ENCODE measurements at places on chromosomes 5 and 9. TPM values are rescaled to one million over a fixed set of nuclear protein-coding genes. Genes with fewer than 3 reads are reported as not detected.

AHRR gene
- 1.5 TPM for total RNA-seq

NMUR2 gene
- total RNA-seq, result not detected

CKMT2 gene
- total RNA-seq, result not detected

GPR151 gene
- not detected for total RNA-seq

NLN gene
- total RNA-seq, result 4.9 TPM

DNA sequence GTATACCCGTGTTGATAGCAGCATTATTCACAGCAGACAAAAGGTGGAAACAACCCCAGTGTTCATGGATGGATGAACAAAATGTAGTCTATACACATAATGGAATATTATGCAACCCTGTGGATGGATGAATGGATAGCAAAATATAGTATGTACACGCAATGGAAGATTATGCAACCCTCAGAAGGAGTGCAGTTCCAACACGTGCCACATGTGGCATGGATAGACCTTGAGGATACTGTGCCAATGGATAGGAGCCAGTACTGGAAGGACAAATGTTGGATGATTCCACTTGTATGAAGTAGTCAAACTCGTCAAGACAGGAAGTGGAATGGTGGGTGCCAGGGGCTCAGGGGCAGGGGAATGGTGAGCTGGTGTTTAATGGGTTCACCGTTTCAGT is 44.9 kb downstream of the PLEKHG4B start:
- DNase-seq, result no peak
- H3K4me1 ChIP-seq, result no peaks in the 10 kb centered on the region
- H3K27me3 ChIP-seq, result no peaks in the 10 kb centered on the region

GRCh38 chr5:107294211-107294550 is 376.6 kb downstream of the EFNA5 start:
- no peak for DNase-seq
- no peaks in the 10 kb centered on the region for H3K27me3 ChIP-seq
- H3K4me1 ChIP-seq, result no peaks in the 10 kb centered on the region
- no peaks in the 10 kb centered on the region for H3K36me3 ChIP-seq

DNA sequence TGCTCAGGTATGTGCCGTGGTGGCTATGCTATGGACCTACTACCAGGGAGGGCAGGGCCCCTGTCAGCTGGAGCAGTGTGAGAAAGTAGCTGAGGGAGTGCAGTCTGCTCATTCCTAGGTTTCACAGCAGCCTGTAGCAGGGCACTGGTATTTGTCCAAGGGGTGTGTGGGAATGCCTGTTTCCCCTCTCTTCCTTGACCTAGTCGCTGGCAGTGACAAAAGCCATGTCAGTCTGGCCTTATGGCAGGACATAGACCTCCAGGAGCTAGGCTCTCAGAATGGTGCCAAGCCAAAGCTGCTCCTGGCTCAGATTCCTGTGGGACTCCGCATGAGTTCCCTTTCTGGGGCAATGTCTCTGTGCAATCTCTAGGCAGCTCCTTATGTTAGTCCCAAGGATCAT is 253.9 kb upstream of the TYRP1 start:
- H3K27ac ChIP-seq, result no peak overlapping the region
- no peak overlapping the region for H3K4me3 ChIP-seq
- H3K36me3 ChIP-seq, result no peaks in the 10 kb centered on the region
- DNase-seq, result no peak
- no peaks in the 10 kb centered on the region for H3K27me3 ChIP-seq

- H3K4me3 ChIP-seq, result no peak overlapping the region
- no peaks in the 10 kb centered on the region for H3K27me3 ChIP-seq
- H3K27ac ChIP-seq, result no peak overlapping the region
- H3K4me1 ChIP-seq, result peaks cover 5% of the 10 kb centered on the region
- no peaks in the 10 kb centered on the region for H3K36me3 ChIP-seq
- no peak for DNase-seq
These were observed 2.1 kb upstream of the GLIS3 start for GRCh38 chr9:4301971-4302427.

DNA sequence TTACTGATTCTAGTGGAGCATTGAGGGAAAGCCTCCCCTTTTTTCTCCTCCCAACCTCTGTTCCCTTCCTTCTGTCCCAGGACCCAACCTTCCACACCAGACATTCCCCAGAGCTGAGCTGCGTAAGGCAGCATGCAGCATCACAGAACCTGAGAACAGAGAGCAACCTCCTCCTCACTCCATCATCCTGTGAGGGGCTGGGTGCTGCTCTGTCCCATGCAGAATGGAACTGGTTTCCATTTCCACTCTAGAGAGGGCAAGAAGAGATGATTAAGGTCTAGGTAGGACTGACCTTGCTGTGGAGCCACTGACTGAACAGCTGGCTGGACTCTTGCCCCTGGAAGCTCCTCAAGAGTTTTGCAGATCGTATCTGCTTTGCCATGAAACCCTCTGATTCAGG is 30.1 kb upstream of the IL7R start:
- no peak overlapping the region for H3K27ac ChIP-seq
- H3K4me3 ChIP-seq, result no peak overlapping the region
- DNase-seq, result no peak
- no peaks in the 10 kb centered on the region for H3K27me3 ChIP-seq
- H3K4me1 ChIP-seq, result no peaks in the 10 kb centered on the region

- H3K4me3 ChIP-seq, result no peak overlapping the region
- no peak for DNase-seq
- no peaks in the 10 kb centered on the region for H3K36me3 ChIP-seq
- H3K27ac ChIP-seq, result no peak overlapping the region
- no peaks in the 10 kb centered on the region for H3K27me3 ChIP-seq
- no peaks in the 10 kb centered on the region for H3K4me1 ChIP-seq
These were observed 349.0 kb downstream of the BRINP1 start for GRCh38 chr9:119020284-119020683.

DNA sequence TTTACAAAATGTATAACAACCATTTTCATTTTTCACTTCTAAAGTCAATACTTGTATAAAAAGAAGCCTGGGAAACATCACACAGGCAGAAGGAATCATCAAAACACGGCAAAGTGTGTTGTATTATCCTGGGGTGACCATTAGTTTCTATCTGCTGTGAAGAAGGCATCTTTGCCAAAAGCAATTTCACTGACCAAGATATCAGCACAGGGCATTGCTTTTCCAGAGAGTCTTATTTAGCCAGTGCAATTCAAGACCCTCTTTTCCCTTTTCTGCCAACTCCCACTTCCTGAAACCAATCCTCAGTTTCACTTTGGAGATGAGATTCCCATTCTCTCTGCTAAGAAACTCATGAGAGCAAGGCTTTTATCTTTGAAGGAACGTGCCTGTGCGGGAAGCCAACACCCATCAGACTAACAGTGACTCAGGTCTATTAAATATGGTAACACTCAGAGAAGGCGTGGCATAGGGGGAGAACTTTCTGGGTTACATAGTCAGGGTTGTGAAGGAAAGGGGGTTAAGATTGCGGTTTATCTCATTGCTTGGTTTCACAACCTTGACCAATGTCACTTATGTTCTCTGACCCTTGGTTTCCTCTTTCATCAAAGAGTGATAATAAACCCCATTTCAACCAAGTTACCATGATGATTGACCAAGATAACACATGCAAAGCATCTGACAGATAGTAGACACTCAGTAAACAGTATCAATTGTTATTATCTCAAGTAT is 666.9 kb upstream of the KLF4 start:
- no peak overlapping the region for H3K27ac ChIP-seq
- H3K27me3 ChIP-seq, result no peaks in the 10 kb centered on the region
- H3K36me3 ChIP-seq, result no peaks in the 10 kb centered on the region
- no peak for DNase-seq
- H3K4me1 ChIP-seq, result peaks cover 12% of the 10 kb centered on the region

DNA sequence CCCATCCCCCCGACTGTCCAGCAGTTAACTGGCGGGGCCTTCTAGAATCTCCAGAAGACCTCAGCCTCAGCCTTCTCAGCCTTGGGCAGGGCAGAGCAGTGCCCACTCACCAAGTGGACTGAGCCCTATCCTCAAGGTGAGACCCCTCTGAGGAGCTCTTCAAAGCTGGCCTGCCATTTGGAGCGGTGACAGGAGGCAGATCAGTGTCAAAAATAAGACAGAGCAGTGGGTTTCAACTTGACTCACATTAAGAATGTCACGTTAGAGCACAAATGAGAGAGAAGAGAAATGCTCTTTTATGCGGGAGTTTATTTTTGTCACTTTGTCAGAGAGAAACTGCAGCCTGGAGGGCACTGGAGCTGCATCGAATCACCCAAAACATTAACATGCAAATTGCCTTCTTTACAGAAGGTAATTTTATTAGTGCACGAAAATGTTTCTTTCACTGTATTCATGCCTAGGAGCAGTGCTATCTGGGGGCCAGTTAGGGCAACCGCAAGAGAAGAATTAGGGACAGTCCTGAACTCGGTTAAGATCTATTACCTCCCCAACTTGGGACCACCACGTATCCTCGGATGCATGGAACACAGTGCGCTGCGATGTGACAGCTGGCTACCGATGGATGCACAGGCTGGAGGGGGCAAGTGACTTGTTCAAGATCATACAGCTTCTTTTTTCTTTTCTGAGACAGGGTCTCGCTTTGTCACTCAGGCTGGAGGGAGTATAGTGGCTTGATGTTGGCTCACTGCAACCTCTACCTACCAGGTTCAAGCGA is 188.5 kb downstream of the DAB2IP start:
- H3K36me3 ChIP-seq, result no peaks in the 10 kb centered on the region
- no peak overlapping the region for H3K4me3 ChIP-seq
- H3K27me3 ChIP-seq, result no peaks in the 10 kb centered on the region
- H3K4me1 ChIP-seq, result no peaks in the 10 kb centered on the region
- H3K27ac ChIP-seq, result no peak overlapping the region

- no peaks in the 10 kb centered on the region for H3K4me1 ChIP-seq
- H3K27ac ChIP-seq, result no peak overlapping the region
- no peak for DNase-seq
- H3K36me3 ChIP-seq, result no peaks in the 10 kb centered on the region
- H3K27me3 ChIP-seq, result no peaks in the 10 kb centered on the region
- no peak overlapping the region for H3K4me3 ChIP-seq
These were observed 38.1 kb upstream of the ISL1 start for GRCh38 chr5:51345106-51345505.

GRCh38 chr9:127943731-127944144 is 6.1 kb upstream of the DPM2 start:
- no peaks in the 10 kb centered on the region for H3K27me3 ChIP-seq
- H3K4me3 ChIP-seq, result no peak overlapping the region
- no peak for DNase-seq
- no peaks in the 10 kb centered on the region for H3K4me1 ChIP-seq

DNA sequence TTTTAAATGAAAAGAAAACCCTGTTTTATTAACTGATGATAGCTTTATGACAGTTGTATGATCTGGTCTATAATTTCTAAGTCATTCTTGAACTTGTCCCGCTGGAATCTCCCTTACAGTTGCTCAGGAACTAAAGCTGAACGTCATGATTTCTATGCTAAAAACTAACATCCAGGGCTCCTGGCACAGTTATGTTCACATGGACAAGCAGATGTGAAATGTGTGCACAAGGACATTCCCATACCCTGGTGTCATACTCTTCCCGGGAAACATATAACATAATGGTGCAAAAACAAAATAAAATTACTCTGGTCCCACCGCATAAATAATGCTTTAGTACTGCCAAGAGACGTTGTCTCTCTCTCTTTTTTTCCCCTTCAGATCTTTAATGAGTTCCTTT is 134.9 kb downstream of the PRDM6 start:
- H3K36me3 ChIP-seq, result no peaks in the 10 kb centered on the region
- no peaks in the 10 kb centered on the region for H3K27me3 ChIP-seq
- H3K27ac ChIP-seq, result no peak overlapping the region
- no peak for DNase-seq
- no peak overlapping the region for H3K4me3 ChIP-seq

GRCh38 chr5:116778032-116778431 is 203.4 kb upstream of the SEMA6A start:
- H3K27ac ChIP-seq, result no peak overlapping the region
- DNase-seq, result no peak
- no peaks in the 10 kb centered on the region for H3K27me3 ChIP-seq

GRCh38 chr5:43193894-43194265 is 1.9 kb downstream of the NIM1K start:
- H3K4me1 ChIP-seq, result peaks cover 34% of the 10 kb centered on the region
- DNase-seq, result no peak
- peak overlapping the region; percentile 46 for H3K27ac ChIP-seq
- H3K36me3 ChIP-seq, result no peaks in the 10 kb centered on the region
- peak overlapping the region; percentile 77 for H3K4me3 ChIP-seq
- no peaks in the 10 kb centered on the region for H3K27me3 ChIP-seq

GRCh38 chr5:136006164-136006563 is 22.6 kb upstream of the TGFBI start:
- H3K36me3 ChIP-seq, result no peaks in the 10 kb centered on the region
- H3K4me1 ChIP-seq, result no peaks in the 10 kb centered on the region
- no peak overlapping the region for H3K4me3 ChIP-seq
- no peak for DNase-seq
- H3K27me3 ChIP-seq, result no peaks in the 10 kb centered on the region

Data from esophagus squamous epithelium (tissue), 5 donors.